ENCODE measurements at places on chromosomes 6 and 20. TPM values are rescaled to one million over a fixed set of nuclear protein-coding genes. Genes with fewer than 3 reads are reported as not detected.

- DNase-seq = no peak
Measured at GRCh38 chr6:9161731-9162130, 726.4 kb upstream of the SLC35B3 start.

GRCh38 chr6:901696-902460 is 208.9 kb upstream of the EXOC2 start:
- no peak for DNase-seq

DNA sequence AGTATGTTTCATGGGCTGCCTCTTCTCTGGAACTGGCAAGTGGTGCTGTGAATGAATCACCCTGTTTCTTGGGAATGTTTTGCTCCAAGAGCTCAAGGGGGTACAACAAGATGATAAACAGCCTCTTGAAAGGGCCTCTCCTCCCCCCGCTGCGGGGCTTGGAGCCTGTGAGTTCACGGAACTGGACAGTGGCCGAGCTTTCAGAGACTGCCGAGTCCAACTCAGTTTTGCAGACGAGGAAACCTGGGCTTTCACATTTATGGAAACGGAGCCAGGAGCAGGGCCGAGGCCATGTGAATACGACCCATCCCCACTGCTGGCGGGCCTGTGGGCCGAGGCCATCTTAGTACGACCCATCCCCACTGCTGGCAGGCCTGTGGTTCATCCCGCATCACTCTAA is 18.2 kb upstream of the SRC start:
- DNase-seq = no peak

- no peak for DNase-seq
Measured at GRCh38 chr6:68144667-68145066, 490.4 kb upstream of the ADGRB3 start.

DNA sequence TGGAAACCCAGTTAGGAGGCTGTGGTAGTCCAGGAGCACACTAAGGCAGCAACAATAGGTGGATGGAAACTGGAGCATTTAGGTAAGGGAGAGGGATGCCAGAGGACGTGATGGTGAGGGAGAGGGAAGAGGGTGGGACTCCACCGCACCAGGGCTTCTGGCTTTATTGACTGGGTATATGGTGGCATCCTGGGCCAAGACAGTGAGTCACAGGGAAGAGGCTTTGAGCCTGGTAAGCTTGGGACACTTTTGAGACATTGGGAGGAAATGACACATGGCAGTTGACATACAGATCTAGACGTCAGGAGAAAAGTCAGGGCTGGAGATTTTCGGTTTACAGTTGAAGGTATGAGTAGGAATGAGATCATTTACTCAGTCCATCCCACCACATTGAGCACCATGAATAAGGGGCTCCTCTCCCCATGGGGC is 14.9 kb downstream of the NT5E start:
- DNase-seq = peak; percentile 98

DNA sequence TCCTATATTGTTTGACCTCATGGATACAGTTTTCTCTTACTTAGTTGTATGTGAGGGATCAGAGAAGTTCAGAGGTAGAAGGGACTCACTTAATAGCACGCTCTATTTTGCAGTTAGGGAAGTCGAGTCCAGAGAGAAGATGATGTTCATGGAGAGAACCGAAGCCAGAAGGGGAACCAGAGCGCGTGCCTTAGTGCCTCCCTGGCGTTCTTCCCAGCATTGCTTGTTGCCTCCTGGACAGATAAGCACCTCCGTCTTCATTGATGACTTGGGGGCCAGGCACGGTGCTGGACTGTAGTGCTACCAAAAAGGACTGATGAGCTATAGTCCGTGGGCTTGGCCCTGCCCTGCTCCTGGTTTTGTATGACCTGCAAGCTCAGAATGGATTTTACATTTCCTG is 109.8 kb downstream of the RPP40 start:
- no peak for DNase-seq

- no peak for DNase-seq
Measured at GRCh38 chr6:164042212-164042611, 627.7 kb downstream of the QKI start.

- DNase-seq = peak; percentile 18
Measured at GRCh38 chr6:39934131-39934757, at the start of gene MOCS1. Gene MOCS1, minus strand, starts transcription at chr6:39934462. Its CDS starts 45 bp downstream, at chr6:39934417.

GRCh38 chr6:76810286-76810685 is 653.0 kb downstream of the HTR1B start:
- no peak for DNase-seq

DNA sequence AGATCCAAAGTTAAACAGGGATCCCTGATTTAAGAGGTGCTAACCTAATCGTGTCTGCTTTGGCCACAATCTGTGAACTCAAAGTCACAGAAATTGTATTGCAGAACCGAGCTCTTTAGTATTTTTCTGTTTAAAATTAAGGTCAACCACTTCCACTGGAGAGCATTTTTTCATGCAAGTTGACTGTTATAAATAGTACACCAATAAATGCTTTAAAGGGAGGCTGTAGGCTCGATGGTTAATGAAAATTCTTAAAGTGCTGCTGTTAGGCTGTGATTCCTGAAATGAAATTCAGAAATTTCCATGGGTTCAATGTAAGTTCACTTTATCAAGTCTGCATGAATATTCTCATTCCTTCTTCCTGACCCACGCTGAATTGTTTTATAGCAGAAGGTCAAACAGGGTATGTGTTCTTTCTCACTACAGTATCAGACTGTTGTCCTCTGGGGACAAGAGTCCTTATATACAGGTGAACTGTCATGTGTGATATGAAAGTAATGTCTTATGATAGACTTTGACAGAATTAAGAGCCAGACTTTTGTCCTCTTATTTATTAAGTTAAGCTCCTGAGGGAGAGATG is 92.5 kb upstream of the HDGFL1 start:
- no peak for DNase-seq

- no peak for DNase-seq
Measured at GRCh38 chr6:117924690-117925089, 17.6 kb downstream of the SLC35F1 start.

DNA sequence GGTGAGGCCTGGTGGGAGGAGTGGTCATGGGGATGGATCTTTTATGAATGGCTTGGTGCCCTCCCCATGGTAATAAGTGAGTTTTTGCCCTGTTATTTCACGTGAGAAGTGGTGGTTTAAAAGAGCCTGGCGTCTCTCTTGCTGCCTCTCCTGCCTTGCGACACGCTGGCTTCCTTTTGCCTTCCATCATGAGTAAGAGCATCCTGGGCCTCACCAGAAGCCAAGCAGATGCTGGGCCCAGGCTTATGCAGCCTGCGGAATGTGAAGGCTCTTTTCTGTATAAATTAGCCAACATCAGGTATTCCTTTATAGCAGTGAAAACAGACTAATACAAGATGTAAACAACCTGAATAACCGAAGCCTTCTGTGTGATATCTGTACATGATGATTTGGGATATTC is 27.6 kb downstream of the VTA1 start:
- no peak for DNase-seq

DNA sequence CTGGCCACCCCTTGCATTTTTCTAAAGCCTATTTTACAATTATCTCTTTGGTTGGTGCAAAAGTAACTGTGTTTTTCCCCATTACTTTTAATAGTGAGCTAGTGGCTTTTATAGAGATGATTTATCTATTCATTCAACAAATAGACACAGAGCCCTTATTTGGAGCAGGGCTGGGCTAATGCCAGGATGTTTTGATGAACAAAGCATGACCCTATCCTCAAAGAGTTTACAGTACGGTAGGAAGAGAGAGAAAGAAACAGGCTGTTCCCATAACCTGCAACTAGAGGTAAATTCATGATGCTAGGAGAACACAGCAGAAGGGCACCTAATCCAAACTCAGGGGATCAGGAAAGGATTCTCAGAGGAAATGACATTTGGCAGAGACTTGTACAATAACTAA is 37.3 kb upstream of the UST start:
- DNase-seq = no peak

DNA sequence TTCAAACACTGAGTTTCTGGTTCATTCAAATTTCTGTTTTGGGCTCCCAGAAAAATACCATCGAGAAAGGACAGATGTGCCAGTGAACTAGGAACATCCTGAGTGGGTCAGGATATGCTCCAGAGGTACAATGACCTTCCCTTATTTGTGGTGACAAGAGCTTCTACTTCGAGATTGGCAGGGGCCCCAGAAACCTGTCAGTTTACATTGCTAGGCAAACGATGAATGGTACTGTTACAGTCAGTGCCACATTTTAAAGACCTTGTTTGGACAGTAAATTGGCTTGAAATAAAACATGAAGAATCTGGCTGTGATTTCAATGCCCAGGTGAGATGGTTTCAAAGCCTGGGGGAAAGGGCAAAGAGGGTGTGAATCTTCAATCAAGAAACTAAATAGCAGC is 454.5 kb upstream of the ID4 start:
- no peak for DNase-seq

DNA sequence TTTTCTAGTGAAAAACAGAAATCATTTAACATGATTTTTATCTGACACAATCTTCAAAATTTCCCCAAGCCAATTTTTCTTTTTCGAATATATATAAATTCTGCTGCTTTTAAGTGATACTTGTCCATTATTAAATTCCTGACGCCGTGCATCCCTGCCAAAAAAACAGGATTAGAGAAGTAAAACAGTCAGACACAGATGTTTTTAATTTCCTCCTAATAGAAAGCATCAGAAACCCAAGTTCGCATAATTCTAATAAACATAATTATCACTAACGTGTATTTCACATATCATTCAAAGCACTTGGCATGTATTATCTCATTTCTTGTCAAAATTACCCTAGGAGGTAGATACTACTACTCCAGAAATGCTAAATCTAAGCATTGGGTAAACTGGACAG is 179.5 kb downstream of the ZFP64 start:
- DNase-seq = no peak

- no peak for DNase-seq
Measured at GRCh38 chr6:10746915-10747250, 722 bp upstream of the TMEM14B start.

- DNase-seq = no peak
Measured at GRCh38 chr20:14595051-14595450, 257.6 kb upstream of the FLRT3 start.

DNA sequence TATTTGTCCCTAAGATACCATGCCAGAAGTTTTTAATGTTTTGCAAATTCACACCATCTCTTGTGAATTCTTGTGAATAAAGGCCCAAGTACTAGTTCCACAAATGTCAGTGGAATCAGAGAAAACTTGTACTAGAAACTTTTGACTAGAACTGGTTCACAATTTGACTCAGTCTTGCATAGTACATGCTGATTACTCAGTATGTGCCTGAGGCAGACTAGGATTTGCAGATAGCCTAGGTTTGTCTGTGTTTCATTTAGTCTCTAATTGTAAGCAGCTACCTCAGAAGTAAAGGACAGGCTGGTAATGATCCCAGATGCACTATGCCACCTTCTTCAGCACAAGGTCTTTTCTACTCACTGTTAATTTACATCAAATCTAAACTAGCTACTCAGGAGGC is 34.2 kb upstream of the GSTA4 start:
- DNase-seq = no peak

GRCh38 chr6:15442467-15442866 is 196.6 kb downstream of the JARID2 start:
- DNase-seq = no peak

DNA sequence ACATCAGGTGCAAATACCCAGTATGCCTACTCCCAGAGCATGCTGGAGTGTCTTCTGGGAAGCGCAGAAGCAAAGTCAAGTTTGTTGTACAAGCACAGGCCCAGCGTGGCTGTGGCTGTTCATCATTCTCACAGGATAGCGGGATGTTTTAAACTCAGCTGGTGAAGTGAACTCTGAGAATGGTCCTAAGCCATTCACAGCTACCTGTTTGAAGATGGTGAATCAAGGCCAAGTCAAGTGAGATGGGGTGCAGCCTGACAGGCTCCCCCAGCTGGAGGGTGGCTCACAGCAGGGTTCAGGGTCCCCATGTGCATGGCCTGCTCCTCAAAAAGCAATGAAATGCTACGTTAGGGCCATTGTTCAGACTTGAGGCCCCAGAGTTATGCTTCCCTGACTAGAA is 304.7 kb upstream of the FOXQ1 start:
- no peak for DNase-seq

The SLC35B2 gene
- total RNA-seq = 137 TPM

The STMND1 gene
- 0.22 TPM for total RNA-seq

The NR2E1 gene
- total RNA-seq = 0.05 TPM

The MAS1 gene
- not detected for total RNA-seq

The DEFB132 gene
- total RNA-seq = not detected

The PRSS16 gene
- 0.62 TPM for total RNA-seq

The ENPP4 gene
- total RNA-seq = not detected

The GSTA2 gene
- total RNA-seq = not detected

The ALDH8A1 gene
- total RNA-seq = 0.69 TPM

Data from A172 (cell line).